Amygdala (tissue), 56 donors: ENCODE measurements at places on chromosomes 6 and 20.

GRCh38 chr6:154230393-154230792, 126.2 kb downstream of the IPCEF1 start:
- DNase-seq, result no peak

GRCh38 chr20:39762716-39763115, 800.6 kb downstream of the DHX35 start:
- no peak for DNase-seq

- peak; percentile 35 for DNase-seq
These were observed at the start of gene SYNGAP1 for GRCh38 chr6:33419580-33420490. Gene SYNGAP1, plus strand, starts transcription at chr6:33420065. Its CDS starts 200 bp downstream, at chr6:33420265.

- DNase-seq, result no peak
These were observed 18.9 kb downstream of the C6orf132 start for GRCh38 chr6:42123379-42124103.

DNA sequence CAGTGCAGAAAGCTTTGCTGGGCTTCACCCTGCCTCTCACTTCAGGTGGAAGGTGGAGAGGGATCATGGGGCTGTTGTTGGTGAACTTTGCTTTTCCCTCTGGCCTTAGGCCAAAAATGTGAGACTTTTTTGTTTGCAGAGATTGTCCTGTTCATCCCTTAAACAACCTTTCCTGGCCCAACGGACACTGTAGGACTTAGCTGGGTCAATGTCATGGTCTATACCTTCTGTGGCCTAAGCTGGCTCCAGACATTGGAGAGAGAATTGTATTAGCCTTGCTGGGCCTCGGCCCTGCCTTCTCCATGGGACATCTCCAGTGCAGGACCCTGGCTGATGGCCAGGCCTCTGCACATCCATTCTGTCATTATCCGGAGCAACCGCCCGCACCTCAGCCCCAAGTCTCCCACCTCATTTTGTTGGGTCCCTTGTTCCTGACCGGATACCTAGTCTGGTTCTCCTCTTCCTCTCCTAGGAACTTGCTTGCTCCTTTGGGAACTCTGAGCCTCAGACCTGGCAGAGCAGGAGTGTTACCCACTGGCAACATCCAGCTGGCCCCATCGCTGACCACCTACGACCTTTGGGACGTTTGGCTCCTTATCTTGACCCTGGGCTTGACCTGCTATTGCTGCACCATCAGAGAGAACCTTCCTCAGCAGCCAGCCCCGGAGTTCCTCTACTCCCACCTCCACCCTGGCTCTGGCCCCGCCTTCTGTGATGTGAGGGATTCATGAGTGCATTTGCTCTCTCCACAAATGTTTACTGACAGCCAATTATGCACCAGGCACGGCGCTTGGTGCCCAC, 128.2 kb downstream of the BANF2 start:
- no peak for DNase-seq

DNA sequence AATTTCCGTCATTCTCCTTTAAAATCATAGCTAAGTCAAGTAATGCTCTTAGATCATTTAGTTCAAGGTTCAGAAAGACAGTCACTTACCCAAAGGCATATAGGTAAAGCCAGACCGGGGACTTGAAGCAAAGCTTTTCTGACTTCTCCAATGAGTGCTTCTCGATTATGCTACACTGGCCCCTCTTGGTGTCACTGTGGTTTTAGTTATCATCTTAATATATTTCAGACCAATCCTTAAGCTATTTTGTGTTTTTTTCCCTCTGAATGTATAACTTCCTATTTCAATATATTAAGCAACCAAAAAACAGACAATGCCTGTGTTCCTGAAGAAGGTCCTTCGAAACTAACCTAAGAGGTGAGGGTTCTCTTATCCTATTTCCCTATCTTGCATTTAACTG, 3.9 kb downstream of the PRDM1 start:
- DNase-seq, result no peak

DNA sequence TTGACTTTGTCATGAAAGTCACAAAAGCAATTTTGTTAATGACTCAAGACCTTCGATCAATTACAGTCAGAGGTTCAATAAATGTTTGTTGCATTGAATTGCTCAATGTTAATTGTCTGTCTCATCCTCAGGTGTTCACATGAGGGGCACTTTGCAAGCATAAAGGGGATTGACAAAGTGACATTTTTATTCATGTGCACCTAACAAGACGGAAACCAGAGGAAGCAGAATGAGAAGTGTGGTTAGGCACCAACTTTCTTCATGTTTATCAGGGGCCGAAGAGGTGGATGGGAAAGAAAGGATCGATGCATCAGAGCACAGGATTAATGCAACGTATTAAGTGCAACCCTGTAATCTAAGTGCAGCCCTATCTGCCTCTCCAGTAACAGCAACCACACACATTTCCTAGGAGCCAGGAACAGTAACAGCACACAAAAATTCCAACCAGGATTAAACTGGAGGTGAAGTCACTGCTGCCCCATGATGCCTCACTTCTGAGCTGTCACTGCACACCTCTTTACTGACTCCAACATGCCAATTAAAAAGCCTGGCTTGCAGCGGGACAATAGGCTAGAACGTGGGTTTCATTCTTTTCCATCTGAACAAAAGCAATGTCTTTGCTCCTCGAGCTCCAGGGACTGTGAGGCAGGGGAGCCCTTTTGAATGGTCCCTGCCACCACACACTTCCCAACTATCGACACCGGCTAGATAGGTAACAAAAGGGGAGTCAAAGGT, 262.7 kb downstream of the CD83 start:
- no peak for DNase-seq

GRCh38 chr20:58833921-58834320, 16.8 kb downstream of the GNAS-AS1 start:
- no peak for DNase-seq

GRCh38 chr6:119881416-119881815, 531.9 kb upstream of the MAN1A1 start:
- DNase-seq, result no peak

GRCh38 chr6:5098501-5099270, 13.5 kb downstream of the PPP1R3G start:
- DNase-seq, result no peak

GRCh38 chr6:101907356-101908217, 514.1 kb downstream of the GRIK2 start:
- no peak for DNase-seq

DNA sequence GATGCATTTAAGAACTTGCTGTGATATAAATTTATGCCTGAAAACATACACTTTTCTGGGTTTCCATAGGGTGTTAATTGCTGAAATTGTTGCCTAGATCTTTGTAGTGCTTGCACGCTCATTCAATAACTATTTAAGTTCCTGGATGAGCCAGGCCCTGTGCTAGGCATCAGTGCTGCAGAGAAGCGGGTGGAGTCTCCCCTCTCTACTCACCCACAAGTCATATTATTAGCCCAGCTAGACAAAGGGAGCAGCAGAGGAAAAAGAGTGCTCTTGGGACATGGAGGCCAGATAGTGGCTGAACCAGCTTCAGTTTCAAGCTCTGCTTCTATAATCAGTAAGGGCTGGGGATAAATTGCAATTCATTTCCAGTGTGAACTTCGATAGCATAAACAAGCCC, 329.1 kb downstream of the TFAP2B start:
- no peak for DNase-seq

- no peak for DNase-seq
These were observed 106.5 kb downstream of the HACE1 start for GRCh38 chr6:104753251-104753650.

- DNase-seq, result no peak
These were observed 148.3 kb downstream of the SMOC2 start for GRCh38 chr6:168589275-168589674.

GRCh38 chr20:24407151-24407550, 62.3 kb upstream of the SYNDIG1 start:
- DNase-seq, result no peak

DNA sequence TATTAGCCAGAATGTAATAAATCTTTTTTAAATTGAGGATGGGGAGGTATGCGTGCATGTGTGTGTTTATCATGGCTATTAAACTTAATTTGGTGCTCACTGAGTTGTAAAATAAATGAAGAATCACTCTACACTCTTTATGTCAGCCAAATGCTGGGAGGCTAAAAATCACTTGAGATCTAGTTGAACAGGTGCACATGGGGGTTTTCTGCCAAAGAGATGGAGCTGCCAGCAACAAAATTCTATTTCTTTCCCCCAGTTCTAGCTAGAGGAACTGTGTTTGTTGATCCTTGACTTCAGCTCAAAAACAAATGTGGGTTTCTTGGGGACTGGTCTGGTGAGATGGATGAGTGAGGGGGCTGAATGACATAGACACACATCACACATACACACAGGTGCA, 183.3 kb upstream of the BTBD3 start:
- no peak for DNase-seq

DNA sequence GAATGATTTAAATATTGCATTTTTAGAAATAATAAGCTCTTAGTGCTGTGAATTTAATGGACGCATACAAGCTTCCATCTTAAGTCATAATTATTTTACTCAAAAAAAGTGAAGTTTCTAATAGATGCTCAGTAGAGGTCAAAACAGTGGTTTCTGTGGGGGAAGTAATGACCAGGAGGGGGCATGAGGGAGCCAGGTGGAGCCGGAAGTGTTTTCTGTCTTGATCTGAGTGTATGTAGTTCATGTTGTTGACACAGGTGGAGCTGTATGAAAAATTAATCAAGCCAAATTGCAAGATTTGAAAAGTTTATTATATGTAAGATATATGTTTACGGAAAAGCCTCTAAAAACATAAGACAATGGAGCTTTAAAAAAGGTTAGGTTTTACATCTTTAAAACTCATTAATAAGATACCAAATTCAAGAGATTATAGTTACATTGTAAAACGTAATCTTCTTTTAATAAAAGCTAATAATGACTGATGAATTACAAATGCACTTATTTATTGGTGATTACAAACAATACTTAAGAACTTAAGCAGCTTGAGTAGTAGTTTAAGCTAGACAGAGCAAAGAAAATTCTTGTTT, 68.0 kb downstream of the PLAGL1 start:
- no peak for DNase-seq

DNA sequence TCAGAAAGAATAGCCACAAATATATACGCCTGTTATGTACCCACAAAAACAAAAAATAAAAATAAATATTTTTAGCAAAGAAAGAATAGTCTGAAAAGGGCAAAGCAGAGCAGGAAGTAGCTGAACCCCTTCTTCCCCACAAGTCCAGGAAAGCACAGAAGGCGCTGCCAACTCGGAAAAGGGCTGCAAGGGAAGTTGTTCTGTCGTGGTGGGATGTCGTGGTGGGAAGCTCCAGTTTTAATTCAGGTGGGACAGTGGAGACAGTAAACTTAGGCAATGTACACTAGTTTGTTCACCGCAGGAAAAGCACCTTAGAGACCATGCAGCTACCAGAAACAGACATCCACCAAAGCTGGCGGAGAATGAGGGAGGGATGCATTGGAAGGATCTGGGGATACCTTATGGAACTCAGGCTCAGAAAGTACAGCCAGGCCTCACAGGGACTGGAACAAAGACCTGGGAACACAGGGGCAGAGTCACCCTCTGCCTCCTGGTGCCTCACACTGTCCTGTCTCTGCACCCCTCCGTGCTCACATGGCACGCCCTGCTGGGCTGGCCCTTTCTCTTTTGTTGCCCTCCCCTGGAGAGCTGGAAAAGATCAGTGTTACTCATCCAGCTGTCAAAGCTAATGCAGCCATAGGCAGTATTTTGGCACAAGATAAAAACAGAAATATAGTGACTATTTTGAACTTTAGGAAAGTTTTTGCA, 3.3 kb upstream of the APMAP start:
- DNase-seq, result no peak

DNA sequence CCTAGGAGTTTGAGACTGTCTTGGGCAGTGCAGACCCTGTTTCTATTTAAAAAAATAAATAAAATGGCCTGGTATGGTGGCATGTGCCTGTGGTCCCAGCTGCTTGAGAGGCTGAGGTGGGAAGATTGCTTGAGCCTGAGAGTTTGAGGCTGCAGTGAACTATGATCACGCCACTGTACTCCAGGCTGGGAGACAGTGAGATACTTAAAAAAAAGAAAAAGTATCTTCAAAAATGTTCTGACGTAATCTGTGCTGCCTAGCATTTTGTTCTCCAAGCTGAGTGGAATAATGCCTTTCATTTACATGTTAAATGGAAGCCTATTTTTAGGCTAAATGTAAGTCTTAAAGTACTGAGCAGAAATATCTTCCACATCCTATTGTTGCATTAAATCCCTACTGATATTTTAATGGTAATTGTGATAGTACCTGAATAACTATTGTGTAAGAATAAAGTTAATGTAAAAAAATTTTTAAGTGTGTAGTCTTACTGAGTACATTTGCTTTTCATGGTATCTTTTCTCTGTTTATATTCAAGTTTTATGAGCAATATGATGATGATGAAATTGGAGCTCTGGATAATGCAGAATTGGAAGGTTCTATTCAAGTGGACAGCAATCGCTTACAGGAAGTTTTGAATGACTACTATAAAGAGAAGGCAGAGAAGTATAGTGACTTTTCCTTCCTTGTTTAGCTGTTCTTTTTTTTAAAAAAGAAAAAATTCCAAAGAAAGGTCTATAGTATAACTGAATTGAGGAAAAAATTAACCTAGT, 4.2 kb upstream of the ZC2HC1B start:
- no peak for DNase-seq

GRCh38 chr6:132587424-132587823, 2.1 kb downstream of the TAAR5 start:
- no peak for DNase-seq

GRCh38 chr6:51569594-51569993, 517.8 kb downstream of the PKHD1 start:
- DNase-seq, result no peak

- no peak for DNase-seq
These were observed 452.5 kb downstream of the CDH26 start for GRCh38 chr20:60410618-60411264.

- DNase-seq, result no peak
These were observed 46.0 kb upstream of the PDE10A start for GRCh38 chr6:165708985-165709576.

GRCh38 chr6:34908194-34908593, 19.1 kb downstream of the ANKS1A start:
- no peak for DNase-seq

GRCh38 chr6:20013066-20013861, 176.1 kb downstream of the ID4 start:
- peak; percentile 10 for DNase-seq

GRCh38 chr6:141752677-141753076, 380.0 kb upstream of the GJE1 start:
- DNase-seq, result no peak

GRCh38 chr6:18281564-18281963, 17.2 kb upstream of the DEK start:
- no peak for DNase-seq

GRCh38 chr6:29631860-29632731, 887 bp downstream of the GABBR1 start:
- peak; percentile 51 for DNase-seq

- no peak for DNase-seq
These were observed 166.6 kb downstream of the KHDC1L start for GRCh38 chr6:73058736-73059135.

GRCh38 chr6:67127041-67127440, 1420.0 kb upstream of the EYS start:
- no peak for DNase-seq

DNA sequence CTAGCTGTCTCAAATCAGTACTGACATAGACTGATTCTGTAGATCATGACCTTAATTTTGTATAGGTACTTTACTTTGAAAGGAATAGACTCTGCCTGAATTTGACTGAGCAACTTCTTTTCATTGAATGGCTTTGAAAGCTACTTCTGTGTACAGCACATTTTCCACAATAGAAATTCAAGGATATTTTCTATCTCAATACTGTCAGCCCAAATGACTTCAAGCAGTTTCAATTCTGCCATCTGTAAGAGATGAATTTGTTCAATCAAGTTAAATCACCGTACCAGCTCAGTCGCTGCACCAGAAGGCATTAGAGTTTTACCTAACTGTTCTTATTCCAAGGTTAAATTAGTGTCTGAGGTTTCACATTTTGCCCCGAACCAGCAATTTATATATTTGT, 107.0 kb upstream of the EYS start:
- DNase-seq, result no peak
